ENCODE measurements at places on chromosomes 1 and 21. TPM values are rescaled to one million over a fixed set of nuclear protein-coding genes. Genes with fewer than 3 reads are reported as not detected.

The RGS18 gene
- 18.4 TPM for total RNA-seq

DNA sequence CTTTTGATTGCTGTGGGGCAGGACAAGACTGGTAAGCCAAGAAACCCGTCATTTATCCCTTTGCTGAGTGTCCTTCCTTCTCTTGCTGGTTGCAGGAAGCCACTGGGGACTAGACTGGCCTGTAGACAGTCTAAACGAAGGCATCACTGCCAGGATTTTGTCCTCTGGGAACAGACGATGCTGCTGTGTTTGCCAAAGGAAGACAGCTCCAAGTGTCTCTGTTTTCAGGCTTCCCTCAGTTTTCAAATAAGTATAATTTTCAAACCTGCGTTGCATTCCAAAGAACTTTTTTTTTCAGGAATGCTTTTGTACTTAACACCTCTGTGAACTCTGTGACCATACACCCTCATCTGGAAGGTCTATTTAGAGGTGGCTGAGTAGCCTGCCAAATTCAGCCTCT, 269.4 kb downstream of the HLX start:
- no peak for DNase-seq

- no peak for DNase-seq
Measured at GRCh38 chr1:200464784-200465400, 55.1 kb upstream of the ZNF281 start.

GRCh38 chr1:41622402-41622801, 137.9 kb upstream of the EDN2 start:
- no peak for DNase-seq
